ENCODE measurements at places on chromosomes 6 and 20.

- DNase-seq = no peak
Observed at GRCh38 chr6:75236630-75237029, 7.0 kb downstream of the COX7A2 start.

- DNase-seq = no peak
Observed at GRCh38 chr6:101439790-101440189, 46.3 kb downstream of the GRIK2 start.

- DNase-seq = no peak
Observed at GRCh38 chr20:50541606-50542041, 31.4 kb downstream of the PTPN1 start.

GRCh38 chr6:139145661-139146060 is 10.8 kb downstream of the HECA start:
- no peak for DNase-seq

GRCh38 chr20:56974499-56975250 is 291.8 kb downstream of the BMP7 start:
- no peak for DNase-seq

DNA sequence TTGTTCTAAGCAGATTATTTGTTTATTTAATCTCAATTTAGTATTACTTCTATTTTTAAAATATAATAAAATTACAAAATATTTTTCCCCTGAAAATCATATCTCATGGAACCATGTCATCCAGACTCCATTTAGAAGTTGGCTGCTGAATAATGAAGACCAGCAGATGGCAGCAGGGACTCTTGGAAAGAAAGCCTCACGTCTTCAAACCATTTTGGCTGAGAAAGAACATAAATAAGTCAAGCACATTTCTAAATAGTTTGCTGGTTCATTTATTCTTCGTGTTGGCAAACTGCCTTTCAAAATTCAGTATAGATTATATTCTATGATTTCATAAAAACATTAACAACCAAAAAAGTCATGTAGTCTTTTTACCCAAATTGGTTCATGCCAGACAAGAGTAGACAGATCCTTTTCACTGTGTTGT is 71.7 kb downstream of the RCAN2 start:
- DNase-seq = no peak

DNA sequence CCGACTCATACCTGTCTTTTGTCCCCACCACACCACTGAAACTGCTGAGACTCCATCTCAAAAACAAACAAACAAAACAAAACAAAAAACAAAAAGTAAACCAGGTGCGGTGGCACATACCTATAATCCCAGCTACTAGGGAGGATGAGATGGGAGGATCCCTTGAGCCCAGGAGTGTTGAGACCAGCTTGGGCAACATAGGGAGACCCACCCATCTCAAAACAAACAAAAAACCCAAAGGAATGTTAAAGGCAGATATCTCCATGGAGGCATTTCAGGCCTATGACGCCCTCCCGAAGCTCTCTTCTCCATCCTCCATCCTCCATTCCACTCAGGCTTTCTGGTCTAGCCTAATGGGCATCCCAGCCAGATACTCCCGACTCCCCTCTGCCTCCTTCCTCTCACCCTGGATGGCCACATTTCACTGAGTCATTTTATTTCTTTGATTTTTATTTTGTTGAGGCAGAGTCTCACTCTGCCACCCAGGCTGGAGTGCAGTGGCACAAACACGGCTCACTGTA is 3.2 kb upstream of the SLC4A11 start:
- DNase-seq = no peak

GRCh38 chr20:17287998-17288397 is 61.2 kb downstream of the PCSK2 start:
- no peak for DNase-seq

DNA sequence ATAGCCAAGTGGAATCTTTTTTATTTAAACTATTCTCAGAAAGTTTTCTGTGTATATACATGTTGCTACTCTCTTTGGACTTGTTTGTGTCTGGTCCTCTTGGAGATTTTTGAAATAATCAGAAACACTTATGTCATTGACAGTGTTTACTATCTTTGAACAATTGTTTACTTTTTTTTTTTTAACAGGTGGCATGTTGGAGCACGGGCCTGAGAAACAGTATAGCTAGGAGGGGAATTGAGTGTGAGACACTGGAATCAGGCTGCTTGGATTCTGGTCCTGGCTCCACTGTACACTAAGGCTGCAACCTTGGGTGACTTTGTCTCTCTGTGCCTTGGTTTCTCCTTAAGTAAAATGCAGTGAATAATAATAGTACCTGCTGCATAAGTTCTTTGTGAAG is 279.6 kb downstream of the PRL start:
- no peak for DNase-seq

DNA sequence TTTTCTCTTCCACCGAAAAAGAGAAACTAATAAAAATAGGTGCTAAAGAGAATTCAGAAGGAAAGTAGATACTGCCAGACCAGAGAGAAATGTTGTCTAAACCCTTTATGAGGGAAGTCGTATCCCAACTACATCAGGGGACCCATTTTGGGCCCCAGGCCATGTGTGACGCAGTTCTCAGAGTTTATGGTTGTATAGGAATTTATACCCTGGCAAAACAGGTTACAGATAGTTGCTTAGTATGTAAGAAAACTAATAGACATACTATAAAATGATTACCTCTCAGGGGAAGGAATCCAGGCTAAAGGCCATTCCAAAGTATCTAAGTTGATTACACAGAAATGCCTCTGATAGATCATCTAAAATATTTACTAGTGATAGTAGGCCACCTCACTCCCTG is 28.6 kb upstream of the SLC52A3 start:
- no peak for DNase-seq

GRCh38 chr6:34095136-34095505 is 50.8 kb downstream of the GRM4 start:
- no peak for DNase-seq

- no peak for DNase-seq
Observed at GRCh38 chr20:55255016-55255415, 750.3 kb downstream of the CBLN4 start.

DNA sequence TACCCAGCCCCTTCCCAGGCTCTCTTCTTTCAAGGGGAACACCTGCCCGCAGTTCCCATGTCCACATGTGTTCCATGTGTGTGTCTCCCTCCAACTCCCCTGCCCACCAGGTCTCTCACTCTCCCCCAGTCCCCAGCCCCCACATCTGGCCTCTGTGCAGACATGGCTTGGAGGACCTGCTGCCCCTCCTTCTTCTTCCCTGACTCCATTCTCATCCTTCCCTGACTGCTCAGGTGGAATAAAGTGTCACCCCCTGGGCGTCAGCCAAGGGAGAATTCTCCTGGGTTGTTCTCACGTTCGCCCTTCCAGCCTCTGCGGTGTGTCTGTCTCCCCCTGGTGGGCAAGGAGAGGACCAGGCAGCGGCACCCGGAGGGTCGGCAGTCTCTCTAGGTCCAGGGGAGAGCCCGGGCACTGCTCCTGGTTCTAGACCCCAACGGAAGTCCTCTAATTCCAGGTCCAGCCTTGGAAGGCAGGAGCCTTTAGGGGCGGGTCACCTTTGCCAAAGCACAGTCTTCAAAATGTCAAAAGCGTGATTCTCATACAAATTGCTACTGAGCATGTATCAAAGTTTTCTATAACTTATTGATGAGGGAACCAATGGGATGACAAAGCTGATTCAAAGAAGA is 50.5 kb downstream of the EBF4 start:
- DNase-seq = no peak

DNA sequence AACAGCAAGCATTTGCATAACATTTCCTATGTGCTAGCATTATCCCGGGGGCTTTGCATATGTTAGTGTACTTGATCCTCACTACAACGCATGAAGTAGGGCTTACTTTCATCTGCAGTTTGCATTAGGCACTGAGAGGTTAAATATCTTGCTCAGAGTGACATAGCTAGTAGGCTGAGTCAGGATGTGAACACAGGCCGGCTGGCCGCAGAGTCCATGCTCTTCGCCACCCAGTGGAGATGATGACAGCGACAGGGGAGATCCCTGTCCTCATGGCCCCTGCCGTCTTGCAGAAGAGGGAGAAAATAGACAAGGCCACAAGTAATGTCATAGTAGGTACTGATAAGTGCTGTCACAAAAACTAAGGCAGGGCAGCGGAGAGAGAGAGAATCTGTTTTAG is 46.9 kb downstream of the LYRM4 start:
- DNase-seq = no peak

- DNase-seq = no peak
Observed at GRCh38 chr20:17248224-17248623, 21.4 kb downstream of the PCSK2 start.

- DNase-seq = no peak
Observed at GRCh38 chr20:58706150-58706892, 13.7 kb downstream of the NPEPL1 start.

DNA sequence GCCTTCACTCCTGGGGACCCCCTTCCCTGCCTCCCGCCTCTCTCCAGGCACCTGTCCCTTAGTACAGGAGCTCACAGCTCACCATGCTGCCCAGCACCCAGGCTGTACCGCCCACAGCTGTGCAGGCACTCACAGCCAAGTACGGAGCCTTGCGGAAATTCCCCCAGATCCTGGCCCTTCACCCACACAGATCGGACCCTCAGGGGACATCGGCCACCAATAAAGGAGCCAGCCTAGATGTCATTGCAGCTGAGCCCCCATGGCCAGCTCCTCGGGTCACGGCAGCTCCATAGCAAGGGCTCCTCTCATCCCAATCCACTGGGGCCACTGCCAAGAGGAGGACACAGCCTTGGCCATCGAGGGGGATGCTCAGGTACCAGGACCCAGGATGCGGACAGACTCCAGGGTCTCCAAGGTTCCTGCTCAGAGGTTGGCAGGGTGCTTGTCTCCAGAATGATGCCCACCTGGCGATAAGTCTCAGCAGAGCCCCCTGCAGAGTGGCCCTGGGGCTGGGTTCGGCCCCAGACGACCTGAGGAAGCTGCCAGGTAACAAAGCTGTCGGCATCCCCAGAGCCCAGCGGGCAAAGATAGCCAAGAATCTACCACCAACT is 82.3 kb downstream of the YTHDF1 start:
- DNase-seq = peak; percentile 42

GRCh38 chr20:43915211-43916072 is 790 bp downstream of the TOX2 start:
- no peak for DNase-seq

- DNase-seq = no peak
Observed at GRCh38 chr20:59405226-59406200, 105.1 kb downstream of the EDN3 start.

- no peak for DNase-seq
Observed at GRCh38 chr20:33657704-33658095, 4.4 kb upstream of the C20orf144 start.

GRCh38 chr20:63458170-63459069 is 14.0 kb downstream of the KCNQ2 start:
- DNase-seq = no peak

GRCh38 chr20:24779946-24780345 is 169.1 kb upstream of the CST7 start:
- DNase-seq = peak; percentile 22

DNA sequence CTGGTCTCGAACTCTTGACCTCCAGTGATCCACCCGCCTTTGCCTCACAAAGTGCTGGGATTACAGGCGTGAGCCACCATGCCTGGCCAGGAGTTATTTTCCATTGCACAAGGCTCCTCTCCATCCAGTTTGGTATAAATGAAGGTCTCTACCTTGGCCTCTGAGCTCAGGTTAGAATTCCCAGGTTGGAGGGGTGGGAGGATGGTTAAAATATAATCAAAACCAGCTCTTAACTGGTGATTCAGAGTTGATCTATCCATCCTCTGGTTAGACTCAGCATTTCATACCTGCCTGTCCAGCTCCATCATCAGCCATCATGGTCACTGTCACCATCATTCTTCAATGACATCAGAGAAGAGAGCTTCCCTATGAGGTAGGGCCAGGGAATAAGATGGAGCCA is 2.6 kb upstream of the SLC22A7 start:
- DNase-seq = no peak

DNA sequence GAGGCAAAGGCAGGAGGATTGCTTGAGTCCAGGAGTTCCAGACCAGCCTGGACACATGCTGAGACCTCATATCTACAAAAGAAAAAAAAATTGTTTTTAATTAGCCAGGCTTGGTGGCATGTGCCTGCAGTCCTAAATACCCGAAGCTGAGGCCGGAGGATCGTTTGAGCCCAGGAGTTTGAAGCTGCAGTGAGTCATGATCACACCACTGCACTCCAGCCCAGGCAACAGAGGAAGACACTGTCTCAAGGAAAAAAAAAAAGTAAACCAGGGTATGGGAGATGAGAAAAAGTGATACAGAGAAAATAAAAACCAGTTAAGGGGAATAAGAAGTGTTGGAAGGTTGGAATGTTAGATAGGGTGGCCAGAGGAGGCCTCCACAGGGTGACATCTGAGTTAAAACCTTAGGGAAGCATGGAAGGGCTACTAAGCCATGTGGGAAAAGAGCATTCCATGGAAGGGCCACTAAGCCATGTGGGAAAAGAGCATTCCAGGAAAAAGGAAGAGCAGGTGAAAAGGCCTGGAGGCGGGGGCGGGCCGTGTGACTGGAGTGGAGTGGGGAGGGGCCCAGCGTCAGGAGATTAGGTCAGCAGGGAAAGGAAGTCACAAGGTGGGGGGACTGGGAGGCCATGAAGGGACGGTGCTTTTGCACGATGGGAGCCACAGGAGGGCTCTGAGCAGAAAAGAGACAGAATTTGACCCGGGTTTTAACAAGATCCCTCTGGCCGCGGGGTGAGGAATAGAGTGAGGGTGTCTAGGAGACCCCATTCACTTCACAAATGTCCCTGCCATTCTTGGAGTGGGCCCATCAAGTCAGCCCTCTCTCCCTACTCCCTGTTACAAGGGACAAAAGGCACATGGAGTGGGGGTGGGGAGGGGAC is 18.3 kb downstream of the CPNE5 start:
- DNase-seq = no peak

DNA sequence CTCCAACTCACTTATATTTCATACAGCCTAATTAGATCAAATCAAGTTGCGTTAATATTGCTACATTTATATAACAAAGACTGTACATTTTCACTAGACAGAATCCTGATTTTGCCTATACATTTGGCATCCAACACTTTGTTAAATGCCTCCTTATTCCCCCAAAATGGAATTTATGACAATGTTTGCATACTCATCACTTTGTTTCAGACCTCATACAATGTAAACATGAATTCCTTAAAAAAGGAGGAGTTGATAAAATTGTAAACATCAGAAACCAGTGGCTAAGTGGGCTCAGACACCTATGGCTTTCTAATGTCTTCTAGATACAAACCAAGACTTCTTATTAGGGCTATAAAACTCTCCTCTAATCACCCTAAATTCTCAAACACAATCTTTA is 87.3 kb downstream of the CHD6 start:
- no peak for DNase-seq

DNA sequence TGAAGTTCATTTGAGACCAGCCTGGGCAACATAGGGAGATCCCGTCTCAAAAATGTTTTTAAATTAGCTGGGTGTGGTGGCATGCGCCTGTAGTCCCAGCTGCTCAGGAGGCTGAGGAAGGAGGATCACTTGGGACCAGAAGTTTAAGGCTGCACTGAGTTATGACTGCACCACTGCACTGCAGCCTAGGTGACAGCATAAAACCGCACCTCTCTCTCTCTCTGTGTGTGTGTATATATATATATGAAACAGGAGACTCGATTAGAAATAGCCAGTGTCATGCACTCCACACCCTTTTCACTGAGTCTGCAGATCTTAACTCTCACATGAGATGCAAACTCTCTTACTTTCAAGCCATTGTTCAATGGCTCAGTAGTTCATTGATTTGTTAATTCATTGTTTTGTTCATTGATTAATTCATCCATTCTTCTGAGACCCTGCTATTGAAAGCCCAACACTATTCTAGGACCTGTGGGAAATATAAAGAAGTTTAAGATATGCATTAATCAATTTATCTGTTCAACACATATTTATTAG is 52.4 kb upstream of the MRPS10 start:
- no peak for DNase-seq

Data from breast epithelium (tissue), 4 donors.